ENCODE measurements at places on chromosomes 13 and 19.

DNA sequence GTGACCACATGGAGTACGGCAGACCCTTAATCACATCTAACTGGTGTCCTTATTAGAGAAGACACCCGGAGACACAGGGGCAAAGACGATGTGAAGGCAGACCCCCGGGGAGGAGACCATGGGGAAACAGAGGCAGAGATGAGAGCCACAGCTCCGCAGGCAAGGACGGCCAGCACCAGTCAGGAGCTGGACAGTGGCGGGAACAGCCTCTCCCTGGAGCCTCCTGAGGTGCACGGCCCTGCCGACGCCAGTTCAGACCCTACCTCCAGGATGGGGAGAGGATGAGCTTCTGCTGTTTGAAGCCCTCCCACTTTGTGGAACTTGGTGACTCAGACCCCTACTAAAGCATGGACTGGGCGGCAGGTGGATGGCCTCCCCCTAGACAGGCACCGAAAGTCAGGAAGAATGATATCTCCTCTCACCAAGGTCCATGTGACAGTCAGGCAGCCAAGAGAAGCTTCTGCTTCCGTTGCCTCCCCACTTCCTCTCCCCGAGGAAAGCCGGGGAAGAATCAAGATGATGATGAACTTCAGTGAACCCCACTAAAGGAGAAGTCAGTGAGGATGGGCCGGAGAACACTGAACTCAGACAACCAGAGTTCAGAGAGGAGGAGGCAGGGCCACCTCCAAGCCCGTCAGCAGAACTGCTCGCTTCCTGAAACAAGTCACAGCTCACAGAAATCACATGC is 25.4 kb downstream of the RAB20 start:
- no peak for DNase-seq

DNA sequence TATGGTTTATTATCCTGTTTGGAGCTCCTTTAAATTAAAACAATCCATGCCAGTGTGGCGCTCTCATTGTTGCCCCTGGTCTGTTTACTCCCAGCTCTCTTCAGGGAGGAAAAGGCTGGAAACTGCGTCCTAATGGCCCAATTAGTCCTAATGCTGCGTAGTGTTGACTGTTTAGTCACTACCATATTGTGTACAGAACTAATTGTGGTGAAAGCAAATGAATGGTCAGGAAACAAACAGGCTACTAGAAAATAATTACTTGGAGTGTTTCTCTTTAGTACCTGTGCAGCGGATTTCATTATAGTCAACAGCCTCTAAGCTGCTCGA is 54.5 kb upstream of the MTIF3 start:
- DNase-seq, result no peak

DNA sequence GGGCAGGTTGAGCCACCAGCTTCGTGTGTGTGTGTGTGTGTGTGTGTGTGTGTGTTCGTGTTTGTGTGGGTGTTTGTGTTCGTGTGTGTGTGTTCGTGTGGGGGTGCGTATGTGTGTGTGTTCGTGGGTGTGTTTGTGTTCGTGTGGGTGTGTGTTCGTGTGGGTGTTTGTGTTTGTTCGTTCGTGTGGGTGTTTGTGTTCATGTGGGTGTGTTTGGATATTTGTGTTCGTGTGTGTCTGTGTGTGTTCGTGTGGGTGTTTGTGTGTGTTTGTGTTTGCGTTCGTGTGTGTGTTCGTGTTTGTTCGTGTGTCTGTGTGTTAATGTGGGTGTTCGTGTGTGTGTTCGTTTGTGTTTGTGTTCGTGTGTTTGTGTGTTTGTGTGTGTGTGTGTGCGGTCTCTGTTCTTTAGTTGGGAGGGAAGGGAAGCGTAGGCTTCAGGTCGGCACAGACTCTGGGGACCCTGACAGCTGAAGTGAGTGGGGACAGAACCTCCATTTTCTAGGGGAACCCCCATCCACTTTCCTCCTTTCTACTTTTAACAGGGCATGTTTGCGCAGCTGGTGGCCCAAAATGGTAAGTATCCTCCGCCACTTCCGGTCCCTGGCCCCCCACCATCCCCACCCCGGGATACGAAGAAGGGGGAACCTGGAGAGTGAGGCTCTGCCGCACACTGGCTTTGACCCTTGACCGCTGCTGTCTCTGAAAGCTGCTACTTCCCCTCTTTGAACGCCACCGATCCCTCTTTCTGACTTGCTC is 1.6 kb downstream of the TNFSF9 start:
- no peak for DNase-seq

- DNase-seq, result no peak
These were observed 59.4 kb downstream of the CCNE1 start for GRCh38 chr19:29871143-29871542.

DNA sequence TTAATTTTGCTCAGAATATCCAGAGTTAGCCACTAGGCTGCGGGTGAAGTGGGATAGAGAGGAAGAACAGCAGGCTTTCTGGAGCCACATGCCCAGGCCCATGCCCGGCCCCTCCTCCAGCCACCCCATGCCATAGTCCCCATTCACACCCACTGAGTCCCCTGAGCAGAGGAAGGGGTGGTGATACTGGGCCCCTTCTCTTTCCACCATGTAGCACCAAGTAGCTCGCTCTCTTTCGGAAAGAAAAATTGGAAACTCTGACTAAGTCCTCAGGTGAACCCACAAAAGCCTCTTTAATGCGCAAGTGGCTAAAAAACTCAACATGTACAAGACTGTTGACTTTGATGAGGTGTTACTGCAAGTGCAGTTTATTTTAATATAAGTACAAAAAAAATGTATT is 76.7 kb upstream of the GPR183 start:
- peak; percentile 21 for DNase-seq

- DNase-seq, result no peak
These were observed 2.0 kb downstream of the RGS9BP start for GRCh38 chr19:32677657-32678056.

DNA sequence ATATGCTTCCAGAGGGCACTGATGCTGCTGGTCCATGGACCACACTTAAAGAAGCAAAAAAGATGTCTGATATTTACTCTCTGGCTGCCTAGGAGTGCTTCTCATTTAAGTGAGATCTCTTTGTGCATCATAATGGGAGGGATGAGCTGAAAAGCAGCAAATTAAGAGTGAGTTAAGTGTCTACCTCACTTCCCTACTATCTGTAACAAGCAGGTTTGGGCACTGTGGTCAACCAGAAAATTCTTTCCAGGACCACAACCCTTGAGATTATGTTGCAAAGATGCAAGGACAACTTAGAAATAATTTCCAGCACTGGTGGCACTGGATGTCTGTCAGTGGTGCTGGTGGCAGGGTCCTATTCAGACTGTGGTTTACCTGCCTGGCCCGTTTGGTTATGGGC is 52.1 kb upstream of the USPL1 start:
- DNase-seq, result no peak

GRCh38 chr13:20439261-20439660 is 86.4 kb downstream of the CRYL1 start:
- no peak for DNase-seq

- DNase-seq, result no peak
These were observed 748.8 kb downstream of the LIG4 start for GRCh38 chr13:107466326-107467099.

- DNase-seq, result no peak
These were observed 6.3 kb upstream of the MRPS31 start for GRCh38 chr13:40777166-40777808.

DNA sequence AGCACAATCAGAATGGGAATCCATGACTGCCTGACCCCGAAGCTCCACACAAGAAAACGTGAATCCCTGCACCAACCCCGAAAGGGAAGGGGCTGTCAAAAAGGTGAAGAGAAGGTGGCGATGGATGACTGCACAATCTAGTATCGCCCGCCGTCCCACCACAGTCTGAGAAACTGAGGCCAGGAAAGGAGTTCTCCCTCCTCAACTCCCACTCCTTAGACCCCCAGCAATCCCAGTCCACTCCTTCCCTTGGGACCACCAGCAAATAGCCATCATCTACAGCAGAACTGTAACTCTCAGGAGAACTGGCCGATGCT is 451 bp downstream of the NOSIP start:
- no peak for DNase-seq

DNA sequence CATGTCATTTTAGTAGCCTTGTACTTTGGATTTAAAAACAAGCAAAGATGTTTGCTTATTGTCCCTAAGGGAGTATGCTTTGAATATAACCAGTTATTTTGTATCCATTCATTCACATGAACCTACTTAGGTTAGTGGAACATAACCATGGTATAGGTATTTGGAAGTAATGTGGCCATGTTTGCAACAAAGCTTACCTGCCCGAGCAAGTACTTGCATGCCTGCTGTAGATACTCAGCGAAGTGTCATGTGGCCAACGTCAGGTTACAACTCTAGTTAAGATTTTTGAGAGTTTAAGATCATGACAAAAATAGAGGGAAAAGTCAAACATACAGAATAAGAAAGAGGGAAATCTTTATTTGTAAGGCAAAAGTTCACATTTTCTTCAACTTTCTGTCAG is 57.2 kb downstream of the COG6 start:
- DNase-seq, result no peak

DNA sequence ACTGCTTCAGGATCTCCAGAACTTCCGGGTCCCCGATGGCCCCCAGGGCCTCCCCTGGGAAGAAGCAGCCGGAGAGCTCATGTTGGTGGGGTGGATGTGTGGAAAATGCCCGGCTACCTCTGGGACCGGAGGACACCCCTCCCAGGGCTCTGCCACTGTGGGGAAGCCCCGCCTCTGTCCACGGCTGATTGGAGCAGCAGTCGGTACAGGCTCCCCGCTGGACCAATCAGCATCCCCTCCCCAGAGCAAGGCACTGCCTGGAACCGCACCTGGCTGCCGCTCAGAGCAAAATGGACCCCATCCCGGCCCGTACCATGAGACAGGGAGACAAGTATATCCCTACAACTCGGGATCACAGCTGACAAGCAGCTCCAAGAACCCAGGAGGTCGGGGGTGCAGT is 6.4 kb downstream of the DOHH start:
- DNase-seq, result peak; percentile 13

GRCh38 chr13:32125751-32126150 is 94.2 kb downstream of the FRY start:
- DNase-seq, result no peak

- DNase-seq, result no peak
These were observed 9.3 kb downstream of the PPFIA3 start for GRCh38 chr19:49128545-49129237.

DNA sequence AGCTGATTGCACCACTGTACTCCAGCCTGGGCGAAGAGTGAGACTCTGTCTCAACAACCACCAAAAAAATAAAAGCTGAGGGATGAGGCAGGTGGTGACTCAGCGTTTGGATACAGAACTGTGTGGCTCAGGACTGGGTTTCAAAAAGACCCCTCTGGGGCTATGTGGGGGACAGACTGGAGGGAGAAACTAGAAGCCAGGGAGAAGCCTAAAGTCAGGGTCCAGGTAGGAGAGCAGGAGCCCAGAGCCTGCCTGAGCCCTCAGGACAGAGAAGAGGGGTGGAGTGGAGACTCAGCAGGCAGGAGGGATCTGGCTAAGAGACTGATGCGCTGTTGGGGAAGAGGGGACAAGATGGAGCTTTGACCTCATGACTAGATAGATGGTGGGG is 1.8 kb upstream of the CD37 start:
- DNase-seq, result no peak

- DNase-seq, result no peak
These were observed 678 bp downstream of the BCAT2 start for GRCh38 chr19:48810151-48810550.

DNA sequence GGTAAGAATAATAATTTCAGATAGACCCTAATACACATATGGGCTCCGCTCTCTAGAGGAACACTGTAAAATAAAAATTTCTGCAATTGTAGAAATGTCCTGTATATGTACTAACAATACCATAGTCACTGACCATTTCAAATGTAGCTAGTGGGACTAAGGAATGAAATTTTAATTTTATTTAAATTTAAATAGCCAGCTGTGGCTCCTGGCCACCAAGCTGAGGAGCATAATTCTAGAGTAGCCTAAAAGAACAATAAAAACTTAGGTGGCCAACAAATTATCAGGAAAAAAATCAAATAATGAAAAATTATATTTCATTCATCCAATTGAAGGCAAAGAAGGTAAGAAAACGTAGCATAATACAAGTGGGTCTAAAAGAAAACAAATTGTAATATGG is 240.9 kb upstream of the MIR17HG start:
- no peak for DNase-seq

DNA sequence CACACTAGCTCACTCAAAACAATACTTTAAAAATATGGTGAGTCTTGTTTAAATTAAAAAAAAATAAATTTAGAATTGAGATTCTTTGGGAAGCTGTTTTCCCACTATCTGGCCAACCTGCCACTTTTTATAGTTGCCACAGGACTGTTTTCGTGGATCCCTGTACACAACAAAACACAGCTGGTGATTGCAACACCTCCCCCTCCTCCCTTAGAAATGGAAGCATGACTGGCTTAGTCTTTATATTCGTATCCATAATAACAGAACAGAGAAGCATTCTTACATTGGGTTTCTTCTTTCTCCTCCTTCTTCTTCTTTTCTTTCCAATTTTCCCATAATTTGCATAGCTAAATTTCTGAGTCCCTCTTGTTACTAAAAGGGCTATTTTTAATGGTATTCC is 79.5 kb upstream of the GJB6 start:
- DNase-seq, result no peak

GRCh38 chr19:40403262-40403984 is 9.8 kb downstream of the PRX start:
- peak; percentile 77 for DNase-seq

GRCh38 chr13:102800145-102801041 is 1.5 kb downstream of the BIVM start:
- peak; percentile 42 for DNase-seq

- DNase-seq, result no peak
These were observed 340.5 kb upstream of the OBI1 start for GRCh38 chr13:78999494-78999893.

DNA sequence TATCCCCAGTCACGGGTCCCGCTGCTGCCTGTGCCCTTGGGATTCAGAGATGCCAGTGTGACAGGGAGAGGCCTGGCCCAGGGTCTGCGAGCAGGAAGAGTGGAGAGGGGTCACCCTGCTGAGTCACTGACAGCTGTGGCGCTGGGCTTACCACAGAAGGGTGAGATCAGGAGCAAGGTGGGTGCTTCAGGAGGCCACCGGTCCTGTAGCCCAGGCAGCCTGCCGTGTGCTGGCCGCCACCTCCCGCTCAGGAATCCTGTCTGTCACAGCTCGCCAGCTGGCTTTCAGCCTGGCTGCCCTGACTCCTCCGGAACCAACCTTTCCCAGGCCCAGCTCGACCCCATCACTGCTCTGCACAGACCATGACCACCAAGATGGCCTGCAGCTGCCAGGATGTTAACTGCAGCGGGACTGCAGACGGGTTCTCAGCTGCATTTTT is 25.3 kb downstream of the NAXD start:
- DNase-seq, result no peak

- no peak for DNase-seq
These were observed 192.7 kb upstream of the MIR17HG start for GRCh38 chr13:91154558-91155353.

- DNase-seq, result no peak
These were observed 1.0 kb upstream of the PGLS start for GRCh38 chr19:17510220-17510993.

DNA sequence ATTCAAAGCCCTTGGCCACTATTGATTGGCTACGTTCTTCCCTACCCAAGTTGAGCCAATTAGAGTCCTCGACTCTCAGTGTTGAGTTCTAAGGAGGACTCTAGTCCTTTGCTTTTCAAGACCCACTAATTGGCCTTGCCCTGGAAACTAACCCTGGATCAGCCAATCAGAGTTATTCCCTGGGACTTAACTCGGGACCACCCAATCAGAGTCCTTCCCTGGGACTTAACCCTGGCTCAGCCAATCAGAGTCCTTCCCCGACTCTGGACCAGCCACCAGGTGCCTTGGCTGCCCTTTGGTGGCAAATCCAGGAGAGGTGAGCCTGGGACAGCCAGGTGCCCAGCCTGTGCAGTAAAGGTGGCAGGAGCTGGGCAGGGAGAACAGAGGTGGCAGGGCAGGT is 28.7 kb downstream of the ATP8B3 start:
- no peak for DNase-seq

Measured in stimulated activated naive CD4-positive, alpha-beta T cell (primary cell).